ENCODE measurements at places on chromosomes 13 and 19. TPM values are rescaled to one million over a fixed set of nuclear protein-coding genes. Genes with fewer than 3 reads are reported as not detected.

DNA sequence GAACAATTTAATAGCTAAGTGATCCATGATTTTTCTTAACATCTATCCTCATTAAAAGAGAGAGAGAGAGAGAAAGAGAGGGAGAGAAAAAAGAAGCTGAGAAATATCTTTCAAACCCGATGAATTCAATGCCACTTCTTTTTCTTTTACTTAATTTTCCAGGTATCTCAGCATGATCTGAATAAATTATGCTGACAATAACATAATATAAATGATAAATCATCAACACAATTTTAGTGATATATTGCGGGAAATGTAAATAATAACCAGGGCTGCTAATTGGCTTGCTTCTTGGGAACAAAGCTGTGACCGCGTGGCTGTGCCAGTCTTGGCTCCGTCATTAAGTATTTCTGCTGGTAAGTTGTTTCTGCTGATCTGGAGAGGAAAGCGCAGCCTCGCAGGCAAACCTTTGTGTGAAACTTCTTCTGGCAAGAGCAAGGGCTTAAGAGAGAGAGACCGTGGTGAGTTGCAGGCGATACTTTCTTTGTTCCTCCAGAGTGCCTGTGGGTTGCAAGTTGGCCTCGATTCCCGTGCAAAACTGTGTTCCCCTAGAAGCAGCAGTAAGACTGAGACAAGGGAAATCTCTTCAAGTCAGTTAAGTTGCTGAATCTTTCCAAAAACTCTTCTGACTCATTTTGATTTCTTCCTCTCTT lies 489.1 kb upstream of the TSHZ3 start:
- H3K27me3 ChIP-seq: no peaks in the 10 kb centered on the region
- H3K27ac ChIP-seq: no peak overlapping the region
- H3K4me3 ChIP-seq: no peak overlapping the region
- peak; percentile 16 for DNase-seq

ZNF558 gene
- 16.9 TPM for polyA plus RNA-seq

DHDH gene
- 0.93 TPM for polyA plus RNA-seq

VSTM2B gene
- polyA plus RNA-seq: not detected

DNA sequence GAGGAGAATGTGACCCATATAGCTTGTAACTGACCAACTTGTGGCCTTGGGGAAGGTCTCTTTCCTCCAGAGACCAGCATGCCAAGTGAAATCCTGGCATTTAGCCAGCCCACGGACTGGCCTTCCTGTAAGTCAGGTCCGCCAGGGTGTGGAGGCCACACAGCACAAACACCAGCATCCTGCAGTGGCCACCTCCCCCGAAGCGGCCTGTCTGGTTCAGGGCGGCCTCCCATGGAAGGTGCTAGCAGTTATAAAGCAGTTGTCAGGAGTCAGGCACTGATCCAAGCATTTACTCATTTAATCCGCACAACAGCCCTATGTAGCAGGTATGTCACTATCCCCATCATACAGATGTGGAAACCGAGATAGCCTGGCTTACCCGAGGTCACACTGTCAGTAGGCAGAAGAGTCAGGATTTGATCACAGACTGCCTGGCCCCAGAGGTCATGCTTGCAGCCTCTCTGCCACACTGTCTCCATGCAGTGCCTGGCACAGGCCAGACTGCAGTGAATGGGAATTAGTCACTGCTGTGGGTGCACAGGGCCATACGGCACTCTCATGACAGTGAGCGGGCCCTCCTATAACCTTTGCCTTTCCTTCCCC lies 36.7 kb downstream of the CAPN12 start:
- peaks cover 59% of the 10 kb centered on the region for H3K4me1 ChIP-seq
- H3K4me3 ChIP-seq: no peak overlapping the region
- peaks cover 100% of the 10 kb centered on the region for H3K36me3 ChIP-seq

- peaks cover 8% of the 10 kb centered on the region for H3K36me3 ChIP-seq
- H3K27ac ChIP-seq: no peak overlapping the region
- no peaks in the 10 kb centered on the region for H3K4me1 ChIP-seq
- no peak overlapping the region for H3K4me3 ChIP-seq
- no peaks in the 10 kb centered on the region for H3K27me3 ChIP-seq
These were observed 46.8 kb downstream of the VAV1 start for GRCh38 chr19:6819323-6819722.

PHLDB3 gene
- polyA plus RNA-seq: 9.5 TPM

DNA sequence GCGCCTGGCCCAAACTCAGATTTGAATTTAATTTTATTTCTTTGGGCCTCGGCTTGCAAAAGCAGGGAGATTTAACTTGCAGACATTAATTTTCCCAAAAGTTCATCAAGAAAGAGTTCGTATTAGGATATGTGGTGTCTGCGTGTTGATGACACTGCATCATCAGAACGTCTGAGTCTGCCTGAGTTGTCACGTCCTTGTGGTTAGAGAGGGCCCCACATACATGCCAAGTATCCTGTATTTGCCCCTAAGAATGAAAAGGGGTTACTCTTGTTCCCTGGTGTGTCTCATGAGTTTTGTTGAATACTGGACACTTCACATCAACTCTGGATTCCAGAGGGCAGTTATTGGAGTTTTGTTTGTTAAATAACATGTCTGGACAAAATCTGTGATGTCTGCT lies 5.6 kb upstream of the TEX29 start:
- DNase-seq: no peak
- no peaks in the 10 kb centered on the region for H3K27me3 ChIP-seq
- peaks cover 27% of the 10 kb centered on the region for H3K36me3 ChIP-seq
- H3K4me3 ChIP-seq: no peak overlapping the region

PCP2 gene
- 3.7 TPM for polyA plus RNA-seq

GRCh38 chr13:111411151-111411858 lies 90.9 kb downstream of the TEX29 start:
- no peaks in the 10 kb centered on the region for H3K36me3 ChIP-seq
- no peaks in the 10 kb centered on the region for H3K27me3 ChIP-seq
- no peak overlapping the region for H3K27ac ChIP-seq
- DNase-seq: peak; percentile 17

GRCh38 chr13:53473397-53473796 lies 444.8 kb downstream of the OLFM4 start:
- H3K4me1 ChIP-seq: no peaks in the 10 kb centered on the region
- DNase-seq: no peak

KLK12 gene
- 26.5 TPM for polyA plus RNA-seq

- H3K27me3 ChIP-seq: peaks cover 30% of the 10 kb centered on the region
- H3K36me3 ChIP-seq: no peaks in the 10 kb centered on the region
- no peak overlapping the region for H3K27ac ChIP-seq
- peaks cover 43% of the 10 kb centered on the region for H3K4me1 ChIP-seq
- DNase-seq: peak; percentile 58
- no peak overlapping the region for H3K4me3 ChIP-seq
These were observed 4.8 kb downstream of the F2RL3 start for GRCh38 chr19:16893686-16893989.

SRRM5 gene
- polyA plus RNA-seq: 0.50 TPM

KIR2DL3 gene
- polyA plus RNA-seq: not detected

TUBA3C gene
- 0.13 TPM for polyA plus RNA-seq

EBI3 gene
- polyA plus RNA-seq: 2.7 TPM

LILRB5 gene
- polyA plus RNA-seq: 0.28 TPM

DNA sequence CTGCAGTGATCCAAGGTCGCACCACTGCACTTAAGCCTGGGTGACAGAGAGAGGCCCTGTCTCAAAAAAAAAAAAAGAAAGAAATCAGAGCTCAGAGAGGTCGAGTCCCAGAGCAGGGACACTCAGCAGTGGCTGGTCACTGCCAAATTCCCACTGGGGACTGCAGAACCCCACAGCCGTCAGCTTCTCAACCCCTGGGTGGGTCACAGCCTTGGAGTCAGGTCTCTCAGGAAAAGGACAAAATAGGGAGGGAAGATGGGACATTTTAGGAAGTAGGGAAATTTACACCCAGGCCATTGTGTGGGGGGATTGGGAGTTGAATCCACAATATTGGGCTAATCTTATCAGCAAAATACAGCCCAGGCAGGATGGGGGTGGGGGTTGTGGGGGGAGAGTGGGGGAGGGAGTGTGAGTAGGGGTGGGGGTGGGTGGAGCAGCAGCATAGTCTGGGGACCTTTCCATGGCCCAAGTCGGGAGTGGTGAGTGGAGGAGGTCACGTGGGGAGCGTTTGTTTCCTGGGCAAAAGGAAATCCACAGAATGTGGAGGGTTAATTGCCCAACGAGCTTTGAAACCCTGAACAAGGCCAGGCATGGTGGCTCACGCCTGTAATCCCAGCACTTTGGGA lies 5.0 kb upstream of the CCDC194 start:
- peaks cover 30% of the 10 kb centered on the region for H3K4me1 ChIP-seq
- no peak overlapping the region for H3K27ac ChIP-seq
- no peak for DNase-seq
- no peak overlapping the region for H3K4me3 ChIP-seq
- H3K36me3 ChIP-seq: peaks cover 39% of the 10 kb centered on the region
- peaks cover 27% of the 10 kb centered on the region for H3K27me3 ChIP-seq

- H3K4me3 ChIP-seq: no peak overlapping the region
- H3K36me3 ChIP-seq: no peaks in the 10 kb centered on the region
- no peak overlapping the region for H3K27ac ChIP-seq
- no peaks in the 10 kb centered on the region for H3K27me3 ChIP-seq
- DNase-seq: no peak
These were observed 385.8 kb downstream of the ITGBL1 start for GRCh38 chr13:101838323-101838722.

- H3K27ac ChIP-seq: no peak overlapping the region
- no peaks in the 10 kb centered on the region for H3K36me3 ChIP-seq
- H3K4me1 ChIP-seq: no peaks in the 10 kb centered on the region
- no peak overlapping the region for H3K4me3 ChIP-seq
- no peaks in the 10 kb centered on the region for H3K27me3 ChIP-seq
These were observed 31.0 kb downstream of the THSD1 start for GRCh38 chr13:52374873-52375411.

DNA sequence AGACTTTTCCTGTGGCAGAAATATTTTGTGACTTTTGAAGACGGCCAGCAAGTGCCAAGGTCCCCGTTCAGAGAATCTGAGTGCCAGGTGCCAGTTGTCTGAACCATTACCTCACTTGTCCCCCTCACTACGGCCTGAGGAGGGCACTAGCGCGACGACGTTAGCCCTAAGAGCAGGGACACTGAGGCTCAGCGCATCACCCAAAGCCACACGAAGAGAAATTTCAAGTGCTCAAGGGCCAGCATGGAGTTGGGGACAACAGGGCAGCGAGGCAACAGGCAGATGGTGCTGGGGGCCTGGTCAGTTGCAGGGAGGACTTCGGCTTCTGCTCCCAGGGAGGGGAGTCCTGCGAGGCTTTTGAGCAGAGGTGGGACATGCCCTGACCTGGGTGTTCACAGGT lies 9.5 kb upstream of the TYK2 start:
- DNase-seq: no peak
- H3K36me3 ChIP-seq: peaks cover 42% of the 10 kb centered on the region
- H3K27me3 ChIP-seq: no peaks in the 10 kb centered on the region
- H3K4me3 ChIP-seq: no peak overlapping the region

GRCh38 chr19:29526730-29527499 lies 1.1 kb downstream of the VSTM2B start:
- H3K27ac ChIP-seq: no peak overlapping the region
- H3K4me1 ChIP-seq: peaks cover 53% of the 10 kb centered on the region
- DNase-seq: no peak
- no peaks in the 10 kb centered on the region for H3K36me3 ChIP-seq
- H3K27me3 ChIP-seq: peaks cover 83% of the 10 kb centered on the region

AP1M2 gene
- 74.6 TPM for polyA plus RNA-seq

DNA sequence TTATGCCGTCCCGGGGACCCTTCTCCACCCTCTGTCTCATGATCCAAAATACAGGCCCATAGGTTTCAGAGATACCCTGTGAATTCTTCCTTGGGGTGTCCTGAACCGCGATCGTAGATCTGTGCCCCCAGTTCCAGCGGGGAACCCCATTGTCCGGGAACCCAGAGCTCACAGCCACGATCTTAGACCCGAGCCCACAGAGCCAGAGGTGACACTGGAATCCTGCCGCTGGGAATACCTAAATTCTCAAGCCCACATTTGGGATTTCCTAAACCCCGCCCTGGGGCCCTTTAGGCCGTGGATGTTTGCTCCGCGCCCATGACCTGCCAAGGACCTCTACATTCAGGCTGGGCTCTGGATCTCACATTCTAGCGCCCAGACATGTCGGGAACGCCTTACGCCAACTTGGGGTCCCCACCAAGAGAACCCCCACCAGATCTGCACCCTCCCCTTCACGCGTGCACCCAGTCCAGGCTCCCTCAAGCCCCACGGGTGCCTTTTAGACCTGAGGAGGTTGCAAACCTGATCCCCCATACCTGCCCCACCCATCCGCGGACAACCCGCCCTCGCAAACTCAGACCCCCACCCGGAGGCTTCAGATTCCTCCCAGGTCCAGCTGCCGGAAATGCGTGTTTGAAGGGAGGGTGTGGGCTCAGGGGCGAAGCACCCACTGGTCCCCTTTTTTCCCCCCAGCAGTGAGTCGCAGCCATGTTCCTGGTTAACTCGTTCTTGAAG lies 605 bp downstream of the CAPNS1 start:
- peaks cover 36% of the 10 kb centered on the region for H3K36me3 ChIP-seq
- DNase-seq: peak; percentile 87
- no peaks in the 10 kb centered on the region for H3K27me3 ChIP-seq
- H3K4me3 ChIP-seq: peak overlapping the region; percentile 85
- H3K4me1 ChIP-seq: peaks cover 32% of the 10 kb centered on the region

- H3K27me3 ChIP-seq: no peaks in the 10 kb centered on the region
- peaks cover 13% of the 10 kb centered on the region for H3K4me1 ChIP-seq
- H3K36me3 ChIP-seq: no peaks in the 10 kb centered on the region
These were observed 68.4 kb upstream of the TM9SF2 start for GRCh38 chr13:99432609-99433542.

GRCh38 chr19:39941615-39942365 lies 7.4 kb upstream of the FCGBP start:
- peaks cover 23% of the 10 kb centered on the region for H3K4me1 ChIP-seq
- DNase-seq: peak; percentile 33
- H3K36me3 ChIP-seq: no peaks in the 10 kb centered on the region
- no peak overlapping the region for H3K4me3 ChIP-seq
- H3K27me3 ChIP-seq: no peaks in the 10 kb centered on the region
- peak overlapping the region; percentile 86 for H3K27ac ChIP-seq

NMRK2 gene
- 2.3 TPM for polyA plus RNA-seq

DNA sequence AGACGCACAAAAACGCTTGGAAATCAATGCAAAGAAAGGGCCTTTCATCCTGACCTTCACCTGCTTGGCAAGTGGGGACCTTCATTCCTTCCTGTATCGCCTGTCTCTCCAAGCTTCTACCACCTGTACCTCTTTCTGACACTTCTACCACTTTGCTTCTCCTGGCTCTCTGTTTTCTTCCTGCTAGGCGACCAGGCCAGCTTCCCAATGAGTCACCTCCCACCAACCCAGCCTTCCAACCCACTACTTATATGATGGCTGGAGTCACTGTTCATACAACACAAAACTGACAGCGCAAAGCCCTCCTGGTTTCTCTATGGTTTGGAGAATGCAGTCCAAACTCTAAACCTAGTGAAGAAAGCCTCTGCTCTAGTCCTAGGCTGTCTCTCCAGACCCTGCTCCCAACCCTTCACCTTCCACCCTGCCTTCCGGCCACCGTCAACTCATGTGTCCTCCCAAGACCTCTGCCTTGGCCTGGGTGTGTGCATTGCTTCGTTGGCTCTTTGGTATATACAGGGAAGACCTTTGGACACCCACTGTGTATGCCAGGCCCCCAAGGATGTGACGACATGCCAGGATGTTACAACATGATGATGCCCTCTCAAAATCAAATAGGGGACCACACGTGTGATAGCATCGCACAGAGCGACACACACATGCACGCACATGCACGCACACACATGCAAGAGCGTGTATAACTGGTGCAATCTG lies 148.5 kb downstream of the STK24 start:
- H3K27ac ChIP-seq: no peak overlapping the region
- H3K4me3 ChIP-seq: no peak overlapping the region
- H3K4me1 ChIP-seq: no peaks in the 10 kb centered on the region
- no peaks in the 10 kb centered on the region for H3K27me3 ChIP-seq
- no peak for DNase-seq

- H3K27ac ChIP-seq: peak overlapping the region; percentile 73
- no peaks in the 10 kb centered on the region for H3K27me3 ChIP-seq
- H3K4me1 ChIP-seq: peaks cover 89% of the 10 kb centered on the region
- no peaks in the 10 kb centered on the region for H3K36me3 ChIP-seq
- DNase-seq: no peak
These were observed 4.6 kb downstream of the PTGIR start for GRCh38 chr19:46620267-46620666.
